ENCODE measurements at places on chromosomes 5 and 9.

DNA sequence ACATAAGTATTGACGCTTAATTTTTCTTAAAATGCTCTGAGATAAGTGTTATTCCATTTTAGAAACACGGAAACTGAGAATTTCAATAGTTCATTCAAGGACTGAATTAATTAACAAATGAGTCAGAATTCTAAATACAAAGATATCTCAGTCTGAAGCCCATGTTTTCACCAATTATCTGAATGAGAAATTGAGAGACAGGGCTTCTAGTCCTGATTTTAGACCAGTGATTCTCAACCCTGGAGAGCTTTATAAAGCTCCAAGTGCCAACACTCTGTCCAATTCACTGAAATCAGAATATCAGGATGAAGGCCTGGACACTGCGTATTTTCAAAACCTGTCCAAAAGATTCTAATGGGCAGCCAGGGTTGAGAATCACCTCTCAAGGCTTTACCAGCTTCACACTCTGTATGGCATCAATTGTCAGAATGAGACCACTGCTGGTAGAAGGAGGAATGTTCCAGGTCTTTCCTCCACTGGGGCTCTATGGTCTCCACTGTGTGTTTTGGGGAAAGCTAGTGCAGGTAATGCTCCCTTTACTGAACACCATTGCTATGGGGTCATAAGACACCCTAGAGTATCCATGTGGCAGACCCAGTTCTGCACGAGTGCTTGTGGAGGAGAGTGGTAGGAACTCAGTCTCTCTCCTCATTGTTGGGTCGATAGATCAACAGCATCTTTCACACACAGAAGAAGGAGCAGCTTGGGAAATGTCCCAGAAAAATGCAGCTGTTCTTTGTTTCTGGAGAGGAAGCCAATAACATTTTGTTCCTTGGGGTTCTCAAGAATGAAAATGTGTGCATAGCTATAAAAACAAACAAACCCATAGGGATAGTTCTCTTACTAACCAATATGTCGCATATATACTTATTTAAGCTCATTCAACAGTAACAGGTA is 99.7 kb upstream of the OSMR start:
- DNase-seq = no peak

- no peak for DNase-seq
These were observed 37.5 kb upstream of the RXRA start for GRCh38 chr9:134288746-134289145.

- DNase-seq = no peak
These were observed 42.0 kb downstream of the SUB1 start for GRCh38 chr5:32627219-32627870.

DNA sequence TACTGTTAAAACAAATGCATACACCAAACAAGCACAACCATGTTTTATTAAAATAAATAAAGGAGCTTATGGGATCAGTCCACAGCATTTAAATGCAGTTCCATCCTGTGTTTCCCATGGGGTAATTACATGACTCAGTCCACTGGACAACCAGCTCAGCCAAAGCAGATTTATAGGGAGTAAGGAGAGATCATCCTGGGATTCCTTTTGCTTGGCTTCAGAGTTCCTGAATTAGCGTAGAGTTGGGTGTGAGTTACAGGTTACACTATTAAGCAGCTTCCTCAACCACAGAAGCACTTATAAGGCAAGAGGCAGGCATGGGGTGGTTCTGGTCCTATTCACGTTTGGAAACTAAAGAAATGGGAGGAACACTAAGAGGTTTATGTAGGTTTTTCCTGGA is 381.1 kb upstream of the ACTBL2 start:
- DNase-seq = no peak

GRCh38 chr5:170263906-170264305 is 31.1 kb downstream of the C5orf58 start:
- DNase-seq = no peak

DNA sequence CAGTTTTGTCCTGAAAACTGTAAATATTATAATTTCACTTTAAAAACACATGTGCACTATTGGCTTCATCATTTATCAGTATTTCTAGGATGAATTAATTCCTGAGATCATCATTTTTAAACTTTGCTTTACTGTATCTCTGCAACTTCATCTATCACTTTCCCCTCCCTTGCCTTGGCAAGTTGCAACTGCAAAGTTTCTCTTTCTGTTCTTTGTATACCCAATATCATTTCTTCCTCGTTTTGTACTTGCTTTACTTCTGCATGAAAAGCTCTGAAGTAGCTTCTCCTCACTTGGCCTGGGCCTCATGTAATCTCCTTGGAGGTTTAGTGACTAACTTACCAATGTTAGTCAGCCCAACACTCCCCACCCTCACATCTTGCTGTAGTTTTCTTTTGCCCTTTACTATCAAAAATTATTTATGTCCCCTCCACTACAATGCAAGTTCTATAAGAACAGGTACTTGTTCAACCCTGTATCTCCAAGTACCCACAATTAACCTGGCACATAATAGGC is 12.8 kb downstream of the C5orf63 start:
- no peak for DNase-seq

GRCh38 chr5:10330511-10331230 is 22.8 kb upstream of the MARCHF6 start:
- DNase-seq = no peak

GRCh38 chr5:160925281-160925680 is 73.3 kb upstream of the ATP10B start:
- DNase-seq = no peak

DNA sequence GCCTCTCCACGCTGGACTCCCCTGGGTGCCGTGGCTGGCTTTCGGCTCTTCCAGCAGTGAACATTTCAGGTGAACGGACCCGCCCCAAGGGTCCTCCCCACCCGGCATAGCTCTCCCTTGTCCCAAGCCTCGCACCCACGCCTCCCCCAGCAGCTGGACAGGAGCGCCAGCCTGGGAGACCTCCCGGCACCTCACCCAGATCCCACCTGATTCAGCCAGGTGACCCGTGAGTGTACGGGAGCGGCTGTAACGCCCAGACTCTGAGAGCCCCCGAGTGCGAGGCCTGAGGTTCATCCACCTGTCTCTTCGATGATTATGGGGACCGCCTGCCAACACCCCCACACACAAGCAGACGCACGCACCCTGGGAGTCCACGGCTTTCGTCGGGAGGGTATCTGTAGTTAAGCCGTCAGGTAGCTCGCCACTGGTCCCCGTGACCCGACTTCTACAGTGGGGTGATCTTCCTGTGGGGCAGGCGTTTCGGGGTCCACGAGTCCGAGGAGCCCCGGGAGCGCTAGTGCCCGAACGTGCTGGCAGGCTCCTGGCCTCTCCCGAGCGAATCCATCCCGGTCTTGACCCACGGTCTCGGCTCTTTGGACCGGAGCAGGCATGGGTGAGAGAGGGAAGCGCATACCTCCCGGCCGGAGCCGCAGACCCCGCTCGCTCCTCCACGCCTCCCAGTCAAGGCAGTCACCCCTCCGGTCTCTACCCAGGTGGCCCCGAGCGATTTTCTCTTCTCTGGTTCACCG is 14.9 kb downstream of the TRIM7 start:
- peak; percentile 24 for DNase-seq

DNA sequence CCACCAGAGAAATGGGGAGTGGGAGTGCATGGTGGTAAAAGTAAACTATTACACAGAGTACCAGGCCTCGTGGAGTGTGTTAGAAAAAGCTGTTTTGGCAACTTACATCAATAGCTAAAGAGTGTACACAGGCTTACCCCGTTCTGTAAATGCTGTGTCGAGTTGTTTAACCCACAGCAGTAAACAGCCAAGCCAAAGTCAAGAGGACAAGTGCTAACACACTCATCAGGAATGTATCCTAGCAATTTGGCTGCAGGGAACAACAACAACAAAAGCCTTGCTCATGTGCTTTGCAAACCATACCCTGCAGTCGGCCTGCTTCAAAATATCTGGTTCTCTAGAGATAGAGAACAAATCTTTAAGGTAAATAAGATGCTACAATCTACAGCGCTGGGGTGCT is 15.9 kb downstream of the DAP start:
- no peak for DNase-seq

DNA sequence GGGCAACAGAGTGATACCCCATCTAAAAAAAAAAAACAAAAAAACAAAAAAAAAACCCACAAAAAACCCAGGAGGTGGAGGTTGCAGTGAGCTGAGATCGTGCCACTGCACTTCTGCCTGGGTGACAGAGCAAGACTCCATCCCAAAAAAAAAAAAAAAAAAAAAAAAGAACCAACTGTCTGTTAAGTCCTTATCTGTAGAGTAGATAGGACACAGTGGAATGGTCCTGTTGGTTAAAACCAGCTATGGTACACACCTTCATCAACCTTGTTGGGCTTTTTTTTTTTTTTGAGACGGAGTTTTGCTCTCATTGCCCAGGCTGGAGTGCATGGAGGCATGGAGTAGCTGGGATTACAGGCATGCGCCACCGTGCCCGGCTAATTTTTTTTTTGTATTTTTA is 12.2 kb downstream of the SLC25A25 start:
- DNase-seq = no peak

- no peak for DNase-seq
These were observed 1.5 kb upstream of the GABBR2 start for GRCh38 chr9:98709968-98710965.

- DNase-seq = no peak
These were observed 128.1 kb downstream of the STARD4 start for GRCh38 chr5:111384220-111384619.

DNA sequence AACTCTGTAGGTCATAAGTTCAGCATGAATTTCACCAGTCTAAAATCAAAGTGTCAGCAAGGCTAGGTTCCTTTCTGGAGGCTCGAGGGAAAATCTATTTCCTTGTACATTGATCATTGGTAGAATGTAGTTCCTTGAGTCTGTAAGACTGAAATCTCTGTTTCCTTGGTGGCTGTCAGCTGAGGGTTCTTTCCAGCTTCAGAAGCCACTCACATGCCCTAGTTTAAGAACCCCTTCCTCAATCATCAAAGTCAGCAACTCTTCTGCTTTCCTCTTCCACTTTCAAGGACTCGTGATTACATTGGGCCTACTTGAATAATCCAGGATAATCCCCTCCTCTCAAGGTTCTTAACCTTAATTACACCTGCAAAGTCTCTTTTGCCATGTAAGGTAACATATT is 4.9 kb upstream of the SCAMP1 start:
- DNase-seq = no peak

- DNase-seq = peak; percentile 34
These were observed 25.5 kb upstream of the STXBP1 start for GRCh38 chr9:127586537-127586936.

DNA sequence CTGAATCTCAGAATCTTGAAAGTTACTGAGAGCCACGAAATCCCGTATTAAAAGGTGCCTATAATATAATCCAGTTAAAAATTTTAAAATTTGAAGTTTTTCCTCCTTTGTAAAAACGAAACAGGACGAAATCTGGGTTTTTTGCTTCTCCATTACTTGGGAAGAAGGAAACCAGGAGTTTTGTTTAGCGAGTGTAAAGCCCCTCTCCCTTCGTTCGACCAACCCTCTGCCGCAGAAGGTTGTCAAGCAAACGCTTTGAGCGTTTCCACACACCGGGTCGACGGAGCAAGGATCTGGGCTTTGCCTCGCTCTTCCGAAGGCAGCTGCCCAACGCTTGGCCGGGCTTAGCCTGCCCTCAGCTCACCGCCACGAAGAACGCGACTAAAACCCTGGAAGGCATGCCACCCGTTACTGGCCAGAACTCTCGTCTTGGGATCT is 1.6 kb upstream of the FOXE1 start:
- no peak for DNase-seq

DNA sequence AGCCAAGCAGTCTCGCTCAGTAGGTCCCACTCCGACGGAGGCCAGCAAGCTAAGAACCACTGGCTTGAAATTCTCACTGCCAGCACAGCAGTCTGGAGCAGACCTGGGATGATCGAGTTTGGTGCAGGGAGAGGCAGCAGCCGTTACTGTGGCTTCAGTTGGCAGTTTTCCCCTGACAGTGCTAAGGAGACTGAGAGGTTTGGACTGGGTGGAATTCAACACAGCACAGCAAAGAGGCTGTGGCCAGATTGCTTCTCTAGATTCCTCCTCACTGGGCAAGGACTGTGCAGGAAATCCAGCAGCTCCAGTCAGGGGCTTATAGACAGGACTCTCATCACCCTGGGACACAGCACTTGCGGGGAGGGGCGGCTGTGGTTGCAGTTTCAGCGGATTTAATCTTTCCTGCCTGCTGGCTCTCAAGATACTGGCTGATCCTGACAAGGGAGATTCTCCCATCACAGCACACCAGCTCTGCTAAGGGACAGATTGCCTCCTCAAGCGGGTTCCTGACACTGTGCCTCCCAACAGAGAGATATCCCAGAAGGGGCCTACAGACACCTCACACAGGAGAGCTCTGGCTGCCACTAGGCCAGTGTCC is 122.1 kb downstream of the YIPF5 start:
- no peak for DNase-seq

DNA sequence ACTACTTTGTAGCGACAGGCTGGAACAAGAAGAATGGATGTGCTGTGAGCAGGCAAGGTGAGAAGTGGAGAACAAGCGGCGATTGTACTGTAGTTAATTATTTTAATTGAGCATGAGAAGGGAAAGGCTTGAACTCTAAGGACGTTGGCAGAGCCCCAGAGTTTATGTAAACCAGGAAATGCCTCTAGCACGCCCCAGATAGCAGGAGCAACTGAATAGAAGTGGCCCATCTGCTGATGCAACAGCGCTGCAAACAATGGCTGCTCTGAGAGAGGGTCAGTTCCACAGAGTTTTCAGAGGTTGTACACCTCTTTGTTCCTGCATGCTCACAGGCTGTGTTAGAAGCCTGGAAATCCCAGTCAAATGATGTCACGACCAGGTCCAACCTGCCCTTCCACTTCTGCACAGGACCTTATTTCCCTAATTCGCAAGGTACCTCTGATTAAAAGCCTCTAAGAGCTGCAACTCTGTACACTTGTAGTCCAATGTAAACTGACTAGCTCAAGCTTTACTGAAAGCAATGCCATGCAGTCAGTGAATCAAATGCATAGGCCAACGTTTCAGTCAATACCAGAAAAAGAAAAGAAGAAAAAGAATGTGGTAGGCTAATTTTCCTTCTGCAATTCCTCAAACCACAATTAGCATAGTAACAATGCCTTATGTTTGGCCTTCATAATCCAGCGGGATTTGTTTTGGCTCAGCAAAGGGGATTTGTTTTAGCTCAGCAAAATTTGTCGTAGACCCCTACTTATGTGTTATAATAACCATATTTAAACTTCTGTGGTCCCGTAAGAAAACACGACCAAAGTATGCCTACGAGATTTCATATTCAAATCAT is 119.6 kb upstream of the RETREG1 start:
- DNase-seq = no peak

GRCh38 chr9:91643481-91644077 is 219.9 kb upstream of the NFIL3 start:
- no peak for DNase-seq

GRCh38 chr5:139393497-139394122 is 1.3 kb downstream of the PROB1 start:
- no peak for DNase-seq

GRCh38 chr9:15068261-15068660 is 158.0 kb upstream of the FREM1 start:
- no peak for DNase-seq
